Activated CD8-positive, alpha-beta memory T cell treated with anti-CD3 and anti-CD28 coated beads for 1 hour (primary cell): ENCODE measurements at places on chromosomes 2 and 18.

DNA sequence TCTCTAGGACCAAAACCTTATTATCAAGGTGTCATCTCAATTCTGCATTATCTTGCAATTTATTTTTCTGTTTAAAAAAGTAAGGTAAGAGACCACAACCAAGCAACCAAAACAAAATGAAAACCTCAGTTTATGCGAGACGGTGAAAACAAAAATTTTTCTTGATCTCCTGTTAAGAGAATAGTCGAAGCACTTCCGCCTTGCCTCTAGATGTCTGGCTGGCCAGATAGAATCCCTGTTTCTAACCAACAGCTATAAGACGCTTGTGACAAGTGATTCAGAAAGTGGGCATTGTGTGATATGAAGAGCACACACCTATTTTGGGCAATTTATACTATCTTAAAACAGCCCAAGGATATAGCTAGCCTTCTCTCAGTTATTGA lies 51.2 kb downstream of the MGAT5 start:
- no peak for DNase-seq

DNA sequence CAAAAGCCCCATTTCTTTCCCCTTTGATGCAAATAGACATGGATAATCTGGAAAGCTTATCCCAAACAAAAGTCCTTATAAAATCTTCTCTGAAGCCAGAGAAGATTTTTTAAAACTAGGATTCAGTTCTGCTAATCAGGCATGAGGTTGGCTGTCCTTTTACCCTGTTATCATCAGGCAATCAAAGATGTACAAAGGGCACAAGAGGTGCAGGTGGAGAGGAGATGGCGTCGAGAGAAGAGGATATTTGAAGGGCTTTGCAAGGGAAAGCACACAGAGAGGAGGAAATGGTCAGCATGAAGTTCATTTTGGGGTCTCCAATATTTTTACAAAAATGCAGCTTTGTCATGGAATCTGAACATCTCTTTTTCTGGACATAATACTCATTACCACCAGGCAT lies 88.5 kb downstream of the KLF7 start:
- DNase-seq, result no peak

- DNase-seq, result no peak
Measured at GRCh38 chr18:44719519-44720060, 38.9 kb downstream of the SETBP1 start.

DNA sequence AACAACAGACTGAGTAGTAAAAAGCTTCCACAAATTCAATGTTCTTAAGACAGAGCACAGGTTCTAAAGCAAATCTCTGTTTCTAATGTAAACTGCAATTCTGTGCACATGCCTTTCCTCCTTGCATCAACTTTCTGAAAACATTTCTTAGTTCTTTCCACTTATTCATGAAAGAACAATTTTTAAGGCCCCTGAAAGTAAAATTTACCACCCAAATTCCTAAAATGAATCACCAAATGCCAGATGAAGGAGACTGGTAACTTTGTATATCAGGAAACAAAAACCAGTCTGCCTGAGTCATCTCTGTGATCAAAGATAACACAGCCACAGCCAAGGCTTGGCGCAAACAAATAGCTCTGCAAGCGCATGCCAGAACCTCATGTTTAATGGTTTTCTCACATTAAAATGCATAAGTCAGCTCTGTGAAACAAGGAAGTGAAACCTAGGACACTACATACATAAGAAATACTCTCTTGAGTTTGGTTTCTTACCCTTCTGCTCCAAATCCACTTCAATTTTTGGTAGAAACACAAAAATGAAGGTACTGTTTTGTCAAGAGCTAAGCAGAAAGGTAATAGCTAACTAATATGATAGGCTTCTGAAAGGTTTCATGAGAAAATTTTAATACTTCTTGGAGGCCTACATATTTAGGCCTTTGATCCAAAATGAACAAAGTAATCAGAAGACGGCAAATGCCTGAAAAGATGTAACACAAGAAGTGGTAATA lies 169.4 kb downstream of the THADA start:
- peak; percentile 26 for DNase-seq

DNA sequence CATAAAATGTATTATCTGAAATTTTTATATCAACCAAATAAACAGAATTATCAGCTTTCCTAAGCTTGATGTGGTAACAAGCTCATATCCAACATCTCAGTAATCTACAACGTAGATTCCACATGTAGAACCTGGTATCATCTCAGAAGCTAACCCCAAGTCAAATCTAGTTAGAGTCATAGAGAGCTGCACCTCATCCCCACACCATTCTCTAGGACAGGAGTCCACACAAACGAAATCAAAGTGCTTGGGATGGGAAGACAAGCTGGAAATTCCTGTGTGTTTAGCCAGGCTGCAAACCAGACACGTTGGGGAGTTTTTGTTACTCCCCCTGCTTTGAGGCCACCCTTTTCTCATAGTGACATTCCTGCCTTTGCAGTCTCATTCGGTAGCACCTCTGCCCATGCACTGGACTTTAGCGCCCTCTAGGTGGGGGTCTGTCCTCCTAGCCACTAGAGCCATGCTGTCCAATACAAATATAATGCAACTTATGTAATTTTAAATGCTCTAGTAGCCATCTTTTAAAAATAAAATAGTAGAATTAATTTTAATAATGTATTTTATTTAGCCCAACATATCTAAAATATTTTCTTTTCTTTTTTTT lies 28.1 kb upstream of the SATB2 start:
- DNase-seq, result no peak

- DNase-seq, result no peak
Measured at GRCh38 chr2:2832657-2833056, 501.6 kb upstream of the MYT1L start.

DNA sequence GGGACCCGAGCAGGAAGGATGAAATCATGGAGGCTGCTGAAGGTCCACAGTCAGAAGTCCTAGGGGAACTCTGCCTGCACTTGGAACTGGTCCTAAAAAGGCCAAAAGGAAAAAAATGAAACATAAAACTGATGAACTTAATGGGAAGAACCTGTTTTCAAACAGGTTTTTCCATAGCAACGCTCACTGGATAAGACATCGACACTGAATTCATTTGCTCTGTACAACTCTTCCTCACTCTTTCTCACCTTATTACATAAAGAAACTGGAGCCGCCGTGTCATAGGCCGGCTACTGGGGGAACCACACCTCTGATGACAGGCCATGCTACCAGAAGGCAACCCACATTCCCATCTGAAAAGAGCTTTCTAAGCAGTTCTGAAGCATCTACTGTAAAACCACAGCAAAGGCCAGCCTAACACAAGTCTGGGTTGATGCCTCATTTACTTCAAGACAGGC lies 83.6 kb downstream of the FARSB start:
- no peak for DNase-seq

DNA sequence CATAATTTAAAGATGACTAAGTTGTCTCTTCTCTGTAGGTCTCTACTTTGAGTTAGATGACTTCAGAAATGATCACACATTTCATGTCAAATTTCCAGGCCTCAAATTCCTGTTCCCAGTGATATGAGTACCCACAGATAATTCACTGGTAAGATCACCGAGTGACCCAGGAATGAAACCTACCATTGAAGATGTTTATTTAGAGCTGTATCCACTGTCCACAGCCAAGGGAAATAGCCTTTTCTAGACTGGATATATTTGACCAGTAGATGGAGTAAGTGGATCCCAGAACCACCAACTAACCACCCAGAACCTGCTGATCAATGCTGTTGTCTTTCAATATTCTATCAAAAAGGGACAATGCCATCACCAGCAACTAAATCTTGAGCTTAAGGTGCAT lies 238.8 kb downstream of the SLC8A1 start:
- no peak for DNase-seq

DNA sequence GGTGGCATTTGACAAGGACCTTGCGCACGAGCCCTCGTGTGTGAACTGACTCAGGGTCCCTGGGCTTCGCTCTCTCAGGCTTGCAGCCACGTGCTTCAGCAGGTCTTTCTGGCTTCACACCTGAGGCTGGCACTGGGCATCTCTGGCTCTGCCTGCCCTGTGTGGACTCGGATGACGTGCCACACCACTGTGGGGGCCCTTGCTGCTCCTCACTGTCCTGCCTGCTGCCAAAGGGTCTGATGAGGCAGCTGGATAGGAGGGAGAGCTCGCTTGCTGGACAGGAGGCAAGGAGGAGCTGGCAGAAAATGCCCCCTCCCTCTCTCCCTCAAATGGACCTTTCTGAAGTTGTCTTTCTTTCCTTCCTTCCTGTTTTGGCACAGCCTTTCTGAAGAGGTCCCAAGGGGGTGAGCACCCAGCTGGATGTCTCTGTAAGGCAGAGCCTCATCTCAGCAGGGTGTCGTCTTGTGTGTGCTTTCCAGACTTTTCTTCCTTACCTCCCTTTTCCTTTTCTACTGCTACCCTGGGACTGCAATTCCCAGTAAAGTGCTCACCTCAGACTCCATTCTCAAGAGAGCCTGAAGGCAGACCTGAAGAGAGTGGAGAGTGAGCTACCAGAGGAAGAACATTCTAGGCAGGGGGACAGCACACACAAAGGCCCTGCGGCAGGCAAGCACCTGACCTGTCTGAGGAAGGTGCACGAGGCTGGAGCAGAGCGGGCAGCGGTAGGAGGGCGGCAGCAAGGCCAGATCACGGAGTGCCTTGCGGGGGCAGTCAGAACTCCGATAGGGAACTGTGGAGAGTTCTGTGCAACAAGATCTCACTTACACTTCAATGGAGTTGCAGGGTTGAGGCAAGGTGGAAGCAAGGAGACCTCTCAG lies 5.3 kb downstream of the PER2 start:
- no peak for DNase-seq

DNA sequence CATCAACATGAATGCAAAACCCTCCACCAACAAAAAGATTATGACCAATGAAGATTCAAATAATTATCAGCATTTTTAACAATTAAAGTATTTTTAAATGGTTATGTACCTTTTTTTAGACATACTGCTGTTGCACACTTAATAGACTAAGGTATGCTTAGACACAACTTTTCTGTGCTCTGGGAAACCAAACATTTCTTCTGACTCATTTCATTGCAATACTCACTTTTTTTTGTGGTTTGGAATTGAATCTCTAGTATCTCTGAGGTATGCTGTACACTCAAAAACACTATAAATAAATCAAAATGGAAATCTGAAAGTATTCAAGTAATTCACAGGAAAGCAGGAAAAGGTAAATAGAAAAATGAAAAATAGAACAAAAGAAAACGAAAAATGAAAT lies 247.9 kb upstream of the POU3F3 start:
- no peak for DNase-seq

DNA sequence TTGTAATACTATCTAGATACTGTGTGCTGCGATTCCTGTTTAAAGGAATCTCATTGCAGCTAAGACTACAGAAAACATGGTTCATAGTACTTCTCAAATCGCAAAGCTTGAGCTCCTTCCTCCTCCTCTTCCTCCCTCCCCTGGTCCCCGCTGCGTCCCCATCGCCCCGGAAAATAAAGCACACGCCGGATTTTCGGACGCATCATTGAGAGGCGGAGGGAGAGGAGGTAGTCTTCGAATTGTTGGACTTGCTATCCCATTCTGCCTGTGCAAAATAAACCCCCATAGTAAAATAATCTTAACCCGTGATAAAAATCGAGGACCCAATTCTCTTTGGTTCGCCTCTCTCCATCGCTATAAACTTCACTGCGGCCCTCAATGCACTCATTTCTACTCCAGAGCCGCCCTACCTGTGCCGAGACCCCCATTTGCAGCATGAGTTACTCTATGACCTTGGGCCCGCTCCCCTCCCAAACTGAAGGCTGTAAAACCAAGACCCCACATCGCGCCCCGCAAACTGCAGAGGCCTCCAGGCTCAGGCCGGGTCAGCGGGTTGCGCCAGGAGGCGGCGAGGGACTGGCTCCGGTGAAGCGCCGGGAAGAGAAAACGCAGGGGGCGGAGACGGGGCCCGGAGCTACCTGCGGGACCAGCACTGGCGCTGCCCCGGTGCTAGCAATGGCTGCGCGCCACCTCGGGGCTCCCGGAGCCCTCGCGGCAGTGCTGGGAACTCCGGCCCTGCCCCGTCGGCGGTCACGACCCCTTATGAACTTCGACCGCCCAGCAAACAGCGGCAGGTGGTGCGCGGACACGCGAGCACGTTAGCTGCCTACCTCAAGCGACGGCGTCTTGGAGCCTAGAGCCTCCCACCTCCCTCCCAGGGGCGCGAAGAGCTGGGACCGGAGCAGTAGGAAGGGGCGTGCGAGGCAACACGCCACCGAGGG lies 649 bp downstream of the ESCO1 start:
- no peak for DNase-seq

- no peak for DNase-seq
Measured at GRCh38 chr2:207561386-207562080, 31.8 kb downstream of the CREB1 start.

DNA sequence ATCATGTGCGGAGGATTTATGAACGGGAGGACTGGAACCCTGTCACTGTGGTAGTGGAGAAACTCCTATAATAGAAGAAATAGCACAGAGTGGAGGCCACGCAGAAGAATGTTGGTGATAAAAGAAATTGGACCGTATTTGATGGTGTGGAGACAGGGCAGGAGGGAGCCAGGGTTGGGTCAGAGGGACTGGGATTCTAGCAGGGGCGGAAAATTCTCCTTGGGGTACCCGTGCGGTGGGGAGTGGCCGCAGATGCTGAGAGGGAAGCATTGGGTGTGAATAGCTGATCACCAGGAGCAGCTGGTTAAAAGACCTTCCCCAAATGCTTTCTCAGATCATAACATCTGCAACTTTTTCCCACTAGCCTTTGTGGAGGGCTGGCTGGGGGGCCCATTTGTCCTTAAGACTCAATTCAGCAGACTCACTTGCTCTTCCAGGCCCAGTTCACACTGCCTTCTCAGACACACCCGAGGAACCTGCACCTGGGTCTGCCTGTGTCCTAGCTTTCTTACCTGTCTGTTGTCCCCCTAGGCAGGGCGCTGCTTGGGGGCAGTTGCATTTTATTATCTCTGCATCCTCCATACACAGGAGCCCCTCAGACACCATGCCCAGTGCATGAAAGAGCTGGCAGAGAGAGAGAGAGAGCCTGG lies 7.1 kb downstream of the SH3BP4 start:
- no peak for DNase-seq

- no peak for DNase-seq
Measured at GRCh38 chr2:239959059-239959971, 65.8 kb downstream of the NDUFA10 start.

- no peak for DNase-seq
Measured at GRCh38 chr2:45168711-45169338, 159.6 kb upstream of the SIX2 start.

DNA sequence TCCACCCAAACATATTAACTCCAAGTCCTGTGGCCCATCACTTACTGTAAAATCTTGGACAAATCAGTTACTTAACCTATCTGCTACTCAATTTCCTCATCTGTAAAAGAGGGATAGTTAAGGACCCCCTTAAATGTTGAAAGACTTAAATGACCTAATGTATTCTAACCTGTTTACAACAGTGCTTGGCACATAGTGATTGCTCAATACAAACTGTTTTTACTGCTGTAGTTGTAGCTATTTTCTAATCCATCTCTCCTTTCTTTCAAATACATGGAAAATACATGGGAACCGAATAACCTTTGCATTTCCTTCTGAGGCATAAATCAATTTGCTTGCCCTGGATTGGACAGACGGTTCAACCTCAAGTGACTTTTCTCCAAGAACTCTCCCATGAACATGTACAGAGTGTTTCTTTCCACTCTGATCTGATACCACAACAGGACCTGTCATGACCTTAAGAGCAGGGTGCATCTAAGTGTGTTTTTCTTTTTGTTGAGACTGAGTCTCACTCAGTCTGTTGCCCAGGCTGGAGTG lies 2.7 kb downstream of the LNPK start:
- DNase-seq, result no peak
